Activated T-helper 1 cell treated with anti-CD3 and anti-CD28 coated beads, Interleukin-2, amount 50 U/mL, for 16 hours (primary cell): ENCODE measurements at places on chromosomes 12 and 14.

DNA sequence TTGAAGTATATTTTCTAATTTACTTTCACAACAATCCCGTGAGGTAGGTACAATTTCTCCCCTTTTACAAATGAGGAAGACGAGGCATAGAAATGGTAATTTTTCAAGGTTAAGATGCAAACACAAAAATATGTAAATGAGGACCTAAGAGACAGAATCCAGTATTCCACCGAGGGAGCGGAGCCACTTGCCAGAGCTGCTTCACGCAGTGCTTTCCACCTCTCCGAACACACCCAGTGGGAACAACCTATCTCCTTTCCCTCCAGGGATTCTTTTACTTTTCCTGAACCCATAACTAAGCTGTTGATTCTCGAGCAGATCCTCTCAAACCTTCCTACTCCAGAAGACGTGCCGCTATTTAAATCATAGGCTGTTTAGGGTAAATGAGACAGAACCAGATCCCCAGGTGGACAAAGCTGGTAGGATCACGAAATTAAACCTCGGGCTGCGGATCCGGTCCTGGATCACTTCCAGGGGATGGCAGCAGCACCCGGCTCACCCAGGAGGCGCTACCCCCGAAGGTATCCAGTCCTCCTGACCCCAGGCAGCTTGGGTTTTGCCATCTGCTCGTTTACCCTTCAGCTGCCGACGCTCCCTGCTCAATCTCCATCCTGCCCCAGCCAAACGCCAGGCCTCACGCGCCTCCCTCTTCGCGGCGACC lies 1.5 kb downstream of the DDHD1 start:
- DNase-seq: peak; percentile 13

DNA sequence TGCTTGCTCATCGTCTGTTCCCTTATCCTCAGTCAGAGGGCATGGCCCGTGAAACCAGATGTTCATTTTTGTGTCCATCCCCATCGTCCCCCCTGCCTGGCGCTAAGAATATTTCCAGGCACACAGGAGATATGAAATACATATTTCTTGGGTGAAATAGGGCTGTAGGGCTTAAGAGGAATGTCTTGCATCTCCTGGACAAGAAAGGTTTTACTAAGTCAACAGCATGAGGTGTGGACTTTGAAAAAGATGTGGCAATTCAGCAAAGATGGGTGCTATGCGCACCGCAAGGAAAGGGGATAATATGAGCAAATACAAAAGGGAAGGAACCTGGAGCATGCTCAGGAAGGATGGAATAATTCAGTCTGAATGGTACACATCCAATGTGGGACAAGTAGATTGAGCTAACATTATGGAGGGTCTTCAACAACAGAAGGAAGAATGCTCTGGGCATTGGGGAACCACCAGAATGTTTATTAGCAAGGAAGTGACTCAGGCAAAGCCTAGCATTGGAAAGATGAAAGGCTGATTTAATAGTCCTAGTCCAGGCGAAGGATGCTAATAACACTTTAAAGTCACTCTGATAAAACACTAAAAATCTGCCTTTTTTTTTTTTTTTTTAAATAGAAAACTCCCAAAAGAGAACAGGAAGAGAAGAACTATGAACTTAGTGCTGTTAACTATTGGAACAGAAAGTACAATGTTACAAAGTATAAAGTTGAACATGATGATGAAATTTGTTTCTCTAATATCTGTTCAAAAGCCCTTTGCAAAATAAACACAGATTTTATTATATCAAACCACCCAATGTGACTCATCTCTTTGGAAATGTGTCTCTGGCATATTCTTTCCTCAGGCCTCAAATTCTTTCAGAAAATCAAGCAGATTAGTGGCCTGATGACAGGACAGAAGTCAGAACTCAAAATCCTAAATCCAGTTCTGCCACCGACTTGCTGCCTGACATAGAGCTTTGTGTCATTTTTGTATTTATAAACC lies 449.5 kb downstream of the BCAT1 start:
- DNase-seq: no peak

DNA sequence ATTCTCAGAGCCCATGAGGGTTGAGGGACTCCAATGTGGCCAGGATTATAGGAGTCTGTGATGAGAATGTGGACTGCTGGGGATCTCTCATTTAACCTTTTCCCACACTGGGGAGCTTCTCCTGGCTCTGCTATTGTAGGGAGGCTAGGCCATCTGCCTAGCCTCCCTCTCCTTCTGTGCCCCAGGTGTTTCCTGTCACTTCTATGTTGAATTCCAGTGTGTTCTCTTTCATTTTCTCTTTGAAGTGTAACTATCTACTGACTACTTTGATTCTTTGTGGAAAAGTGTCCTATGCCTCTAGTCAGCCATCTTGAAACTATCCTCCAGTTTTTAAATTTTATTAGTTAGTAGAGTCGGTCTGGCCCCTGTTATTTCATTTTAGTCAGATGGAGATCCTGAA lies 53.4 kb upstream of the ABCD2 start:
- no peak for DNase-seq

DNA sequence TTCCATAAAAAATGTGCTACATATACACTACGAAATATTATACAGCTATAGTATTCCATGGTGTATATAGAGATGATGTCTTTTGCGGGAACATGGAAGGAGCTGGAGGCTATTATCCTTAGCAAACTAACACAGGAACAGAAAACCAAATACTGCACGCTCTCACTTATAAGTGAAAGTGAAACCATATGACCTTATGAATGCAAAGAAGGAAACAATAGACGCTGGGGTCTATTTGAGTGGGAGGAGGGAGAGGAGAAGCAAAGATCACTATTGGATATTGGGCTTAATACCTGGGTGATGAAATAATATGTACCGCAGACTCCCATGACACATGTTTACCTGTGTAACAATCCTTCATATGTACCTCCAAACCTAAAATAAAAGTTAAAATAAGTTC lies 142.8 kb downstream of the LRFN5 start:
- no peak for DNase-seq

DNA sequence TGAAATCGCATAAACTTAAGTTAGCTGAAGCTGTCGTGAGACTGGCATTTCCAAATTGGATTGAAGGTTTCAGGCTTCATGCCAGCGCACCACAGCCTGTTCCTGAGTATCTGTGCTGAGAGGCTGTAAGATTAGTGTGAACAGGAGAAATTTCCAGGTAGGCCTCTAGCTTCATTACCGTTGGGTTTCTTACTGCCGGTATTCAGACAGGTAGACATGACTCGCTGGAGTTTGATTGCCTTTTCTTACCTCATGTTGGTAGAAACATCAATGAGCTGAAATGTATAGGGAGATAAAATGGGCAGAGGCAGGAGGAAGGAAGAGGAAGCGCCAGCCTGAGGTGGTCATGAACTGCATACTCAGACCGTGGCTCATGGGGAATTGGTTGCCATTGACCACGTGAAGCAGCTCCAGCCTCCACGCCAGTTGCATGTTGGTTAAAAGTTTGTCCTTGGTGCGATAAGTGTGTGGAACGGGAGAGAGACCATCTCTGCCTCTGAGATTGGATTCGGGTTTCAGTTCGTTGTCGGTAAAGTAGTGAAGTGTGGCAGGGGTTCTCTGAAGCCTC lies 42.3 kb upstream of the MMP17 start:
- no peak for DNase-seq

- DNase-seq: no peak
Measured at GRCh38 chr12:111194703-111195051, 174.2 kb downstream of the PHETA1 start.

GRCh38 chr12:49294086-49294803 lies 702 bp upstream of the PRPH start:
- DNase-seq: no peak

DNA sequence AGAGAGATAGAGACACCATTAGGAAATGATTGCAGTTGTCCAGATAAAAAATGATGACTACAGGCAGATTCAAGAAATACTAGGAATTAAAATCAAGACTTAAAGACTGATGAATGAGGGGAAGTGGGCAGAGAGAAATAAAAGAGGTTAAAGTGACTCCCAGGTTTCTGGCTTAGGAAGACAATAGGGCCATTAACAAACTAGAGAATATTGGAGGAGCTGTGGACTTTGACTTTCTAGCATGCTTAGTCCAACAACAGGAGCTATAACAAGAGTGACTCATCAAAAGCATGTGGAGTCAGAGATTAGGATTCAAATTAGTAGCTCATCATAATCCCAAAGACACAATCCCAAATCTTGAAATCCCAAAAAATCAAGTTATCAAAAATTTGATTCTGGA lies 101.5 kb downstream of the BMP4 start:
- DNase-seq: no peak

GRCh38 chr14:46769292-46769691 lies 117.7 kb upstream of the RPL10L start:
- DNase-seq: no peak
